NCI-H187 treated with DMSO at 0.1 percent for 48 hours (cell line): ENCODE measurements at places on chromosomes 4 and X.

GRCh38 chr4:182143822-182144625 lies 99.2 kb upstream of the TENM3 start:
- DNase-seq = no peak

- no peak for DNase-seq
These were observed 146.1 kb downstream of the RBM46 start for GRCh38 chr4:154927126-154927680.

DNA sequence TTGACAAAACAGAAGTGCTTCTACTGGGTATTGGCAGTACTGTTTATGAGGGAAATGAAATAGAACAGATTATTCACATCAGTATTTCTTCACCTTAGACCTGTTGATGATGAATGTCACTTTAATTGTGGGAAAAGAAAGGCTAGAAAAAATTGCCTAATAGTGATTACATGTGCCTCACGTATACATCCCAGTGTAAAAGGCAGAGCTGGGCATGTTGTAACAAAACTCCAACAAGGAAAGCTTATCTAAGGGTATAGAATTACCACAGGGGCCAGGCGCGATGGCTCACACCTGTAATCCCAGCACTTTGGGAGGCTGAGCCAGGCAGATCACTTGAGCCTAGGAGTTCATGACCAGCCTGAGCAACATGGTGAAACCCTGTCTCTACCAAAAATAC lies 4.2 kb downstream of the PGM2 start:
- no peak for DNase-seq

GRCh38 chr4:85828027-85828890 lies 353.3 kb downstream of the ARHGAP24 start:
- no peak for DNase-seq

DNA sequence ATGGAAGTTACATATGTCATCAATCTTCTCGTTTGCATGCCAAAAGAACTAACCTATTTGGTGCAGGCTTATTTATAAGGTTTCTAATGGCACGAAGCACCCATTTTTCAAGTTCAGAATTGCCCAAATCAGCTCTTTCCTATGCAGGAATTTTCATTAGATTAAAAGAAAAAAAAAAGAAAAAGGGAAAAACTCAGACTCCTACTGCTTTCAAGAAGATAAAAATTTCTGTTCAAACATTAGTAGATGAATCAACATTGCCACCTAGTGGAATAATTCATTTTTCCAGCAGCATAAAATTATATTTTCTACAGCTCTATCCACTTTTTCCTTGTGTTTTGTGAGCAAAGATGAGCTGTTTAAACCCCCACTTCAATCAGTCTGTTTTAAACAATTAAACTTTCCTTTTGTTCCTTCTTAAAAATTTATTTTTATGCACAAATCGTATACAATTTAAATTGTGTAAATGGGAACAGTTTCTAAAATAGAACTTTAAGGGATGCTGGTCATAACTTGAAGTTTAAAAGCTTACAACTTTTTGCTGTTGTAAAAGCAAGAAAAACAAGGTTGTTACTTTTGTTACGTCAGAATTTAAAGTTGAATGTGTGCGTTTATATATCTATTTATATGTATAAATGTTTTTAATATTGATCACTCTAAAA lies 309.9 kb downstream of the ARAP2 start:
- no peak for DNase-seq

- DNase-seq = no peak
These were observed 52.1 kb upstream of the PCDH10 start for GRCh38 chr4:133096972-133097371.

GRCh38 chr4:41160012-41160789 lies 54.1 kb downstream of the APBB2 start:
- DNase-seq = no peak

GRCh38 chr4:159205466-159205865 lies 102.6 kb downstream of the RAPGEF2 start:
- no peak for DNase-seq

DNA sequence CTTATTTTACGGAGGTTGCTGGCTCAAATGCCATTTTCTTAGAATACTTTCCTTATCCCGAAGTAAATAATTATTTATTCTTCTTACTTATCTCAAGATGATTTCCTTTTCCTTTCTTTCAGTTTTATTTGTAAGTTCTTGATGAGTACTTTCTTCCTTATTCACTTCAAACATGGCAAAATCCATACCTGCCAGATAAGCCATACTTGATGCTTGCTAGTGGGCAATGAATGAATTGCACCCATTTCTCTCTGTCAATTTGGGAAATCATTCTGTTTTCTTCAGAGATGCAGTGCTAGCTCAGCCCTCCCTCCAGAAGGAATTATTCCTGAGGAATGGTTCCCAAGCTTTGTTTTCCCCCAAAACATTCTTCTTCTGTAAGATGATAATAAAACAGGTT lies 598.3 kb downstream of the SPRY1 start:
- DNase-seq = no peak

DNA sequence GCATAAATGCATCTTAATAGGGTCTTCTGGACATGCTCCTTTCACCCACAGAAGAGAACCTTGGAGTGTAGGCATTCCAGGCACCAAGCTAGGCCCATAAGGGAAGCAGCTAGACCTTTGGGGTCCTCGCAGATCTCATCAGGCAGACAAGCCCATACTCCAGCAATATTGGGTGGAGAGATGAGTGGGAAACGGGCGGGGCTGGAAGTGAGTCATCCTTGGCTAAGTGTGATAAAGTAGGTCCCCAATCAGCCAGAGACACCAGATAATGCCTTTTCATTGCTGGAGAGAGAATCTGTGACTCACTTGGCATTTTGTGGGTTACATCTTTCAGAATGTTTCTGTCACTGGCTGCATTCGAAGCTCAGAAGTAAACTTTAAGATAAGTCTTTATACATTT lies 133.3 kb upstream of the MBNL3 start:
- no peak for DNase-seq

DNA sequence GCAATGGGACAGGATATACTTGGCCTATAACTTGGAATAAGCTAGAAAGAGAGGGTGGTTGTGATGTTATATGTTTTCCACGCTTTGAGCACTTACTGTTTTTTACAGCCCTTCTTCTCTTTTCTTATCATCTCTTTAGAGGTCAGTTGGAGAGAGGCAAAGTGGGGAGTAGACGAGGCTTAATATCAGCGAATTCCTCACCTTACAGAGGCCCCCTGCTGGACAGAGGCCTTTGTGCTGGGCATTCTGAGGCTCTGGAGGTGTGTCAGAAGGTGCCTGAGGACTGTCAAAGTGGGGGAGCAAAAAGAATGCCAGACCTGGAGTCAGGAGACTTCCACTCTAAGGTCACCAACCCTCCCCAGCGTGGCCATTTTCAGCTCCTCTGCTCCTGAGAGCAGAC lies 42.5 kb downstream of the MAMLD1 start:
- DNase-seq = no peak

DNA sequence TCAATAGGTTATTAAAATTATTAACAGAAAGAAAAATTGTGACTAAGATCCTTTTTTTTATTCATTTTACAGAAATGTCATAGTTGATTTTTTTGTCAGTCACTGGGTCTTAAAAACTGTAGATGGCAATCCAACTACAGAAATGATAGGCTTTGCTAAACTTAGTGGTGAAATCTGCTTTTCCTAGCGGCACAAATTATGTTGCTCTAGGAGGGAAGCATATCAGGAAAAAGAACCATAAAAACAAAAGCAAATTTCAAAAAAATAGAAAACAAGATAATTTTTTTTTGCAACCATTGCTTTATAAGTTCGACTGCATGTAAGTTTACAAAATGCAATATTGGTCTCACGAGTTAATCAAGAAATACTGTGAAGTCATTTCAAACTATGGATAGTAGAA lies 443.5 kb upstream of the IGFBP7 start:
- no peak for DNase-seq

- DNase-seq = no peak
These were observed 191.9 kb upstream of the NUDT6 start for GRCh38 chr4:123114084-123114914.

DNA sequence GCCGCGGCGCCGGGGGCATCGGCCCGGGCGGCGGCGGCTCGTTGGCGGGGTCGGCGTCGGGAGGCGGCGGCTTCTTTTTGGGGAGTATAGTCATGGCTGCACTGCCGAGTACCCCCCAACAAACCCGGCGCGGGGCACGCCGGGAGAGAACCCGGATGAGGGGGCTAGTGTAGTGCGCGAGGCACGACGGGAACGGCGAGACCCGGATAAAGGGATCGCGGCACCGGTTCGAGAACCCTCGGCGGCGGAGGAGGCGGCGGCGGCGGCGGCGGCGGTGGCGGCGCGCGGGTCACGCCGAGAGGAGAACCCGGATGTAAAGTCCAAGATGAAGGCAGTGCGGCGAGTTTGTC lies at the start of gene OTUD5:
TSS of gene OTUD5 (minus strand) at position 131 of the 350 bp plus-strand sequence. CDS start at position 94, 37 bp downstream.
- no peak for DNase-seq

DNA sequence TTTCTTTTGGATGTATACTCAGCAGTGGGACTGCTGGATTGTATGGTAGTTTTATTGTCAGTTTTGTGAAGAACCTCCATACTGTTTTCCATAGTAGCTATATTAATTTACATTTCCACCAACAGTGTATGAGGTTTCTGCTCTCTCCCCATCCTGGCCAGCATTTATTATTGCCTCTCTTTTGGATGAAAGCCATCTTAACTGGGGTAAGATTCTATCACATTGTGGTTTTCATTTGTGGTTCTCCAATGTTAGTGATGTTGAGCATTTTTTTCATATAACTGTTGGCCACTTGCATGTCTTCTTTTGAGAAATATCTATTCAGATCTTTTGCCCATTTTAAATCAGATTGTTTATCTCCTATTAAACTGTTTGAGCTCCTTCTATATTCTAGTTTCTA lies 27.6 kb downstream of the QRFPR start:
- no peak for DNase-seq
